ENCODE measurements at places on chromosomes 1 and 21.

DNA sequence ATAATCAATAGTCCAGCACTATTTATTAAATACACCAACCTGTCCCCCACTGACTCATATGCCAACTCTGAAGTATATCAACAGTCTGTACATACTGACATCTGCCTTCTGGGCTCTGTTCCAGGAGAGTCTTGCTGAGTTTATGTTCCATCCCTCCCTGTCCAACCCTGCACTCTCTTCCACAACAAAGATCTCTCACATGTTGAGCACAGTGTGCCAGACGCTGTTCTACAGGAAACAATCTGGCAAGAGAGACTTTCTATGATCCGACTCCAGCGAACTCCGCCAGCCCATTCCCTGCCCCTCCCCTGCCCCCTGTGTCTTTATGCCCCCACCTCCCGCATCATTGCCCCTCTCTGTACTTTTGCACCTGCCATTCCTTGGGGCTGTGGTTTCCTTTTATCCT is 3.4 kb downstream of the LACTBL1 start:
- peak; percentile 92 for DNase-seq

DNA sequence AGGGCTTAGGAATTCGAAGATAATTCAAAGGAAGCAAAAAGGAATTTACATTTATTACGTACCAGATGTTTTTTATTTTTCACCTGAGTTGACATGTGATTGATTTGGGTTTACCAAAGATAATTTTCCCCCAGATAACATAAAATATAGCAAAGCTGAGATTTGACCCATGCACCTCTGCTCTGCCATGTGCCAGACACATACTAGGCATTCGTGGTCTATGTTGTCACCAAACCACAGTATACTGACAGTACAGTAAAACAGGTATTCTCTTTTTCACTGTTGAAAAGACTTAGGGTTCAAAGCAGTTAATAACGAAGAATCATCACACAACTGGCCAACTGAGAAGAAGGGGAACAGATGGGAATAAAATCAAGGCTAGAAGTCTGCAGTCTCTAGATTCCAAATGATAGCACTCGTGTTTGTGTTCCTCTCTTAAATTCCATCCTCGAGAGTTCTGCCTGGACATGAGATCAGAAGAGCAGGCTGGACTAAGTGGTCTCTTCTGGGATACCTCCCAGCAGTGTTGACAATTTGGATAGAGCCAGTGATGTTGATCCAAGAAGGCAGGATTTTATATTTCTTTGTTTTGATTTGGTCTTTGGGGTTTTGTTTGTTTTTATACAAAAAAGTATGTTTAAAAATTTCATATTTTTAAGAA is 85.3 kb upstream of the RAVER2 start:
- no peak for DNase-seq

- no peak for DNase-seq
Observed at GRCh38 chr1:180428782-180429695, 73.3 kb downstream of the ACBD6 start.

DNA sequence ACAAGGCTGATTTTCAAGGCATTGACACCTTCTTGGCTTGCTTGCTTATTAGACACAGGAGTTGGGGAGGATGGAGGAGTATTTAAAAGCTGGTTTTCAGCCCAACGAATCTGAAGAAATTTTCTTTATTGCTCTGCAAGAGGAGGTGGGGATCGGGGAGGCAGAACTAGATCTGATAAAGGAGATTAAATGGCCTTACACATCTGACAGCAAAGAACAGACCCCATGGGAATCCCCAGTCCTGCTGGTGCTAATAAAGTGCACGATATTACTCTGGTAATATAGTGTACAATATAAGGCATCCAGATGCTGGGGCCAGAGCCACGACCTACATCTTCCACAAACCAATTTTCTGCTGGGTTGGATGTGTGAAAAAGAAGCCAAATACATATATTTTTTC is 323.0 kb downstream of the OMA1 start:
- no peak for DNase-seq

GRCh38 chr1:238063454-238063853 is 172.7 kb upstream of the ZP4 start:
- no peak for DNase-seq

DNA sequence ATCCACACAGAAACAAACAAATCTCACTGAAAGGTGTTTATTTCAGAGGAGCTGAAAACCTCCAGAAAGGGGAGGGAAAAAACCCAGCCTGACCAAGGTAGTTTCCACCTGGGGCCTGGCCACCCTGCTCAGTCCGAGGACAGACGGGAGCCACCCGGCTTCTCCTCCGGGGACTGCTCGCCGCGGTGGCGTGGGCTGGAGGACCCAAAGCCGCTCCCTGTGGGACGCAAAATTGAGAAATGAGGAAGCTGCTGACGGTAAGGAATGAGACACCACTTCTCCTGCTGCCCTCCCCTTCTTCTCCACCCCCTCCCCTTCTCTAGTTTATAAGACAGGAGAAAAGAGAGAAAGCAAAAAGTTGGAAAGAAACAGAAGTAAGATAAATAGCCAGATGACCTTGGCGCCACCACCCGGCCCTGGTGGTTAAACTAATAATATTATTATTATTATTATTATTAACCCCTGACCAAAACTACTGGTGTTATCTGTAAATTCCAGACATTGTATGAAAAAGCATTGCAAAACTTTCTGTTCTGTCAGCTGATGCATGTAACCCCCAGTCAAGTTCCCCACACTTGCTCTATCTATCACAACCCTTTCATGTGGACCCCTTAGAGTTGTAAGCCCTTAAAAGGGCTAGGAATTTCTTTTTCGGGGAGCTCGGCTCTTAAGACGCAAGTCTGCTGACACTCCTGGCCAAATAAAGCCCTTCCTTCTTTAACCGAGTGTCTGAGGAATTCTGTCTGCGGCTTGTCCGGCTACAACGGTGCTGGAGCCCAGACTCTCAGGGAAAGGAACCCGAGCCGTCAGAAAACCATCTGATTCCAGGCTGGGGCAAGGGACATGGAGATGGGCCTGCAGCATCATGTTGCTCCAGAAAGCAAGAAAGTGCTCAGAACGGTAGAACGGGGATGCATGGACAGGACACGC is 12.5 kb downstream of the ITGB2 start:
- no peak for DNase-seq

DNA sequence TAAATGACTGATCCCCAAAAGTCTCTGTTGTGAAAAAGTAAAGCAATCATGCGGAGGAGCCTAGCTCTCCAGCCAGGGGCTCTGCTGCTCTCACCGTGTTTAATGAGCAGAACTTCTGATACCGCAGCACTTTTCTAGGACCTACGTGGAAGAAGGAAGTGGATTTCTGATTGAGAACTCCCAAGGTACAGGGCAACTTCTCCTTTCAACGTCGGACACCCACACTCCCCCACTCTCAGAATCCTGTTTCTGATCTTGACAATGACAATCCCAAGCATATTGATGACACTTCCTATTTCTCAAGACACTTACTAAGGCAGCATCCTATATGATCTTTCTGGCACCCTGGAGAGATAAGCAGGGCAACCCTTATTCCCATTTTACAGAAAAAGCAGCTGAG is 78.4 kb downstream of the PROX1 start:
- no peak for DNase-seq

GRCh38 chr1:11691928-11692711 is 610 bp downstream of the DRAXIN start:
- no peak for DNase-seq

DNA sequence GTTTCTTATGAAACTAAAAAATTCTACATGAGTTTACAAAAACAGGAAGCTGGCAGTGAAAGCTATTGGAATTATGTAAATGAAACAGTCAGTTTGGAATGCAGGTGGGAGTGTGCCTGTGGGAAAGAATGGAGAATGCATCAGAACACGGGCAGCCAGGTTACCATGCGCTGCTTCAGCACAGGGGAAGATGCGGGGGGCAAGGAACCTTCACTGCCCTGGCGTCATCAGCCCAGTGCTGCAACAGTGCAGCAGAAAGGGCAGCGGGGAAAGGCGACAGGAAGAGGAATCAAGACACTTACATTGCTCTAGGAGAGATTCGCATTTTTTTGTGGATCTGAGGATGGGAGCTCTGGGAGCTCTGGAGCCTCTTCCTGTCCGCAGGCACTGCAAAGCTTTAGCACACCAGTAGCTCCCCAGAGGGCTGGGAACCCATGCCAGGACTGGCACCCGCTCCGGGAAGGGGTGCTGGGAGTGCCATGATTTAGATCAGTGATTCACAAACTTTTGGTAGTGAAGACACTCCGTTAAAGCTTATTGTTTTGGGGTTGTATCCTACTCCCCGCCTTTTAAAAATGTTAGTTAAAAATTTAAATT is 64.1 kb upstream of the WDR26 start:
- DNase-seq = no peak

GRCh38 chr1:41281334-41281733 is 39.2 kb upstream of the SCMH1 start:
- no peak for DNase-seq

DNA sequence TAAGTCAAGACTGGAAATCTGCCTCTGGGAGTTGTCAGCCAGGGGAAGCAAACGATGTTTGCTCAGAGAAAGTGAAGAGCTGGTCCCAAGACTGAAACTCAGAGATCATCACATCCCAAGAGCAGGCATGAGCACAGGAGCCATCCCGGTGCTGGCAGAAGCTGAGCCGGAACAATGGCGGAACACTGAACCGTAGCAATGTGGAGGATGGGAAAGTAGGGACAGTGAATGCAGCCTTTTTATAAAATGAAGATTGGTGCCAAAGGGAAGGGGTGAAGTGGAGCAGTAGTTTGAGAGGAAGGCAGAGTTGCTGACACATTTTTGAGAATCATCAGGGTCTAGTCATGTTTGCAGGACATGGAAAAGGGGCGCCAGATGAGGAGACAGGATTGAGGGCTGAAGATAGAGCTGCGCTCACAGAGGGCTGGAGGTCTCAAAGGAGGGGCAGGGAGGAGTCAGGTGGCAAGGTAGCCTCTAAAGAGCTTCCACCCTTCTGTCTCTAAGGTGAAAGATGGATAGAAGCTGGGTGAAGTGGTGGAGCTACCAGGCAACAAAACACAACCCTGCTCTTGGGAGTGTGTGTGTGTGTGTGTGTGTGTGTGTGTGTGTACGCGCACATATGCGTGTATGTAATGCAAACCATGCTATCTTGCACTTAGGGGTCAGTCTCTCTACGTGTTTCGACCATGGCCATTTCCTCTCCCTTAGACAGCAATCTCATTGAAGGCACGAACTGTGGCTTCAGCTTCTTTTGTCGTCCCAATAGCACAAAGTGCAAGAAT is 94.3 kb upstream of the IRF2BP2 start:
- DNase-seq = no peak

DNA sequence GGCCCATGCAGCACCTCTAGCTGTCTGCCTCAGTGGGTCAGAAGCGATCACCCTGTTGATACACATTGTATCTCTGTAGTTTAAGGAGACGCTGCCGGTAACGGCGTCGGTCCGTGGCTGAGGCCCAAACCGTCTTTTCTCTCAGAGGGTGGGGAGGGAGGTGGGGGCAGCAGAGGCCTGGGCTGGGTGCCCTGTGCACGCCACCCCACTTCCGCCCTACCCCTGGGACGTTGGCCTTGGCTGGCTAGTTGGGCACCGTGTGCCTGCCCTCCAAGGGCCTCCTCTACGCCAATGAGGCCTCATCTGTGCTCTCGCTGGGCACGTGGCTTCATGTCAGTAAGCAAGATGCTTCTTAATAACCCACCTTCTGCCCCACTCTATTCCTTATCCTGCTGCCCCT is 9.4 kb downstream of the ZC3H12A start:
- no peak for DNase-seq

DNA sequence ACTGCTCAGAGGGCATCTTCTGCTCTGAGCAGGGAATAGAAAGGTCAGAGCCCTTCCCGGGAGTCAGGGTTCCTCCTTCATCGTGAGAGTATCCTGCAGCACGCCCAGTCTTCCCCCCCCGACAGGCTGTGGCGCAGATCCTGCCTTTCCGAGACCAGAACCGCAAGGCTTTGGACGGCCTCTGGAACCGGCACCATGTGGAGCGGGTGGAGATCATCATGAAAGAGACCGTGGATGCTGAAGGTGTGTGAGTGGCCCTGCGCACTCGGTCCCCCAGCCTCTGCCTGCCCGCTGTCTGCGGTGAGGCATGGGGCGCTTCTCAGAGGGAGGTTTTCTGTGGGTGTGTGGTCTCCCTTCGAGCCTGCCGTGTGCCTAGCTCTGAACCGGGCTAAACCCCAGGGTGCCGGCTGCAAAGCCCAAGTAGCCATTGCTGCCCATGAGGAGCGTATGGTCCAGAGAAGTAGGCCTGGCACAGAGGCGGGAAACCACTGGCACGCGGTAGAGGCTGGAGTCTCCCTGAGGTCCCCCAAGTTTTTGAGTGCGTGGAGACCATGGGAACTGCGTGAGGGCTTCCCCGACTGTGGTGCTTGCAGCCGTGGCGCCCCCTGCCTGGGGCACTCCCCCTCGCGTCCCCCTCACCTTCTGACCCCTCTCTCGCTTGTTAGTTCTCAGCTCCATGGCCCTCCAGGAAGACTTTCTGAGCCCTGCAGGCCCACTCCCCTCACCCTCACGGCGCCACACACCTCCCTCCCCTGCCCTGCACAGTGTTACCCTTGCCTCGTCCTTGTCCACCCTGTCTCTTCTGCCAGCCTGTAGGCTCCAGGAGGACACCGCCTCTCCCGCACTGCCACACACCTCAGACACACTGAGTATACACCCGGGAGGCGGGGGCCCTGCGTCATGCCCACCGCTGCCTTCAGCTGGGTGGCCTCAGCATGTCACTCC is 12.5 kb downstream of the H6PD start:
- no peak for DNase-seq

DNA sequence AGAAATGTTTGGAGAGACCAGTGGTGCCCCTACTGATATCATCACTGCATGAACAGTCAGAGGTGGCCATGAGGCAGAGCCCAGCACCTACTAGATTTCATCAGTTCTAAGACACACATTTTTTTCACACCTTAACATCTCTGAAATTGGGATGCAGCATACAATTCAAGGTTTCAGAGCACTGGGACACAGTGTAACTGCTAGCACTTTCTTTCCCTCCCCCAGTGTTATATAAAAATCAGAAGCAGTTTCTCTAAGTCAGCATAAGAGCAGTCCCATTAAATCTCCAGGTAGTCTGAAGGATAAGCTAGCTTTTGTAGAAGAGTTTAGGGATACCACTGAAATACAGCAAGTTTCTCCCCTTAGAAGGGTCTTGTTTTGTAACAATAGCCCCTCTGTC is 10.0 kb upstream of the ANGPTL7 start:
- no peak for DNase-seq

GRCh38 chr1:2384130-2384860 is 7.1 kb downstream of the MORN1 start:
- DNase-seq = no peak

- DNase-seq = no peak
Observed at GRCh38 chr1:210728437-210729149, 399.9 kb downstream of the HHAT start.

- DNase-seq = no peak
Observed at GRCh38 chr1:241813768-241814320, 34.2 kb upstream of the EXO1 start.

GRCh38 chr1:162892906-162893611 is 32.1 kb upstream of the CCDC190 start:
- no peak for DNase-seq

DNA sequence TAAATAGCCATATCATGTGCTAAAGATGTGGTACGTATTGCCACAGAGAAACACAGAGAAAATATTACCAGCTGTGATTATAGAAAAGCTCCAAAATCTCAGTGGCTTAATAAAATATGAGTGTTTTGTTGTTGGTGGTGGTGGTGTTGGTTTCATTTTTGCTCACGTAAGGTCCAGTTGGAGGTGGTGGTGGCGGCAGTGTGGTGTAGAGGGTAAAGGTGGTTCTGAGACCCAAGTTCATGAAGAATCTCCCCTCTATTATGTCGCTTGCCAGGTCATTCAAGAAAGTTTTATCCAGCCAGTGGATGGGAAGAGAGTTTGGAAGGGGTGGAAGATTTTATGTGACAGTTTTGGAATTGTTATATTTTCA is 217.6 kb upstream of the SAMSN1 start:
- DNase-seq = no peak

Data from NCI-H1105 (cell line).